ENCODE measurements at places on chromosomes 16 and 17. TPM values are rescaled to one million over a fixed set of nuclear protein-coding genes. Genes with fewer than 3 reads are reported as not detected.

DNA sequence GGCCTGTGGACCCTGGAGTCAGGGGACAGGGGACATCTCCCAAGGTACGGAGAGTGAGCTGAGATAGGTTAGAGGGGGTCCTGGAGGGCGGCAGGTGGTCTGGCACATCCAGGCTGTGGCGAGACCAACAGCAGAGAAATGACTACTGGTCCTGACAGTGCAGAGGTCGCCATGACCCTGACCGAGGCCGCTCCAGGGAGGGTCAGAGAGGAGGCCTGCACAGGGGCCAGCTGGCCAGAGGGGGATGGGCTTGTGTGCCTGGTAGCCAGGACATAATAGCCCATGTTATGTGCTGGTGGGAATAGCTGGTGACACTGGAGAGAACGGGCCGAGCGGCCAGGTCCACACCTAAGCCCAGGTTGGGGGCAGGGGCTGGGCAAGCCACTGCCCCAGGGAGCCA is 40.6 kb upstream of the ZC3H18 start:
- DNase-seq = no peak

- DNase-seq = no peak
These were observed 12.7 kb downstream of the LIG3 start for GRCh38 chr17:34993031-34993430.

FSCN2 gene
- 0.63 TPM for total RNA-seq

DNA sequence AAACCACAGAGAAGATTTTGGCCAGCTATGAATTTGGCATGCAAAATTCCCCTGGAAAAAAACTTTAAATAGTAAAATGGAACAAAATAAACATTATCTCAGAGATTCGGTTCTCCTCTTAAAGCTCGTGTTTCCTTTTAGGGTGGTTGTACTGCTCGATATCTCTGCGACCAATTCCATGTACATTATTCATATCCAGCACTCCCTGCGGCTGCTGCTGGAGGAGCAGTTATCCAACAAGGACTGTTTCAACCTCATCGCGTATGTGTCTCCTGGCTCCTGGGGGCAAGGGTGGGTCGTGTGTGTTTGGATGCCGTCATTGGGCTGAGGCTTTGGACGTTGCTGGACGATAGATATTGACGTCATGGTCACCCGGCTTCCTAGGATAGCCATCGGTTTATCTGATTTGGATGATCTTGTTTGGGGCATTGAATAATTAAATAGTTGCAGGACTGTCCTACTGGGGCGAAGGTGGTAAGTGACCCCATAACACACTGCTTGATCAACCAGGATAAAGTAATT is 33.8 kb downstream of the VWA3A start:
- DNase-seq = no peak

DNA sequence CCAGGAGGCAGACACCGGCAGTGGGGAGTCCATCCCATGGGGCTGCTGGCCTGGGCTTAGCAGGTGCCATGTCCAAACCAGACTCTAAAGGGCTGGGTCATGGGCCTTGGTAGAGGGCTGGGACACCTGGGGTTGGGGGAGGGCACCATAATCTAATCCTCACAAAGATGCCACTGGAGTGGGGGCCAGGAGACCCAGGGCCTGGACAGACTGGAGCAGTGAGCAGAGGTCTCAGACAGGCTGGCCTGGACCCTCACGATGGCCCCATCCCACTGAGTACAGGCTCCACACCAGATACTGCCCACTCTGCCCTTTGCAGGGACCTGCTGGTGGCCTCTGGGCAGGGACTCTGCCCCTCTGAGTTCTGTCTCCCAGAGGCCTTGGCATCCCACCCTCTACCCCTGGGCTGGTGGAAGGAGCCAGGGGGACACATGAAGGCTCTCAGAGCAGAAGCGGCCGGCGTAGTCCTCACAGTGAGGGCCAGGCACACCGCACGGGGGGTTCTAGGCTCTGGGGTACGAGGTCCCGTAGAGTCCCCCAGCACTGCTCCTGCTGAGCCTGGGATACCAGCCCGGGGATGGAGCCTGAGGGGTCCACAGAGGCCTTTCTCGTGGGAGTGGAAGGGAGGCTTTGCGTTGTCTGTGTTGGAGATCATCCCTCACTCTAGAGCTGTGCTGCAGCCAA is 10.0 kb upstream of the SRRM2 start:
- DNase-seq = no peak

OTOA gene
- 0.07 TPM for total RNA-seq

GRCh38 chr16:84048270-84048669 is 5.7 kb upstream of the SLC38A8 start:
- no peak for DNase-seq

DNA sequence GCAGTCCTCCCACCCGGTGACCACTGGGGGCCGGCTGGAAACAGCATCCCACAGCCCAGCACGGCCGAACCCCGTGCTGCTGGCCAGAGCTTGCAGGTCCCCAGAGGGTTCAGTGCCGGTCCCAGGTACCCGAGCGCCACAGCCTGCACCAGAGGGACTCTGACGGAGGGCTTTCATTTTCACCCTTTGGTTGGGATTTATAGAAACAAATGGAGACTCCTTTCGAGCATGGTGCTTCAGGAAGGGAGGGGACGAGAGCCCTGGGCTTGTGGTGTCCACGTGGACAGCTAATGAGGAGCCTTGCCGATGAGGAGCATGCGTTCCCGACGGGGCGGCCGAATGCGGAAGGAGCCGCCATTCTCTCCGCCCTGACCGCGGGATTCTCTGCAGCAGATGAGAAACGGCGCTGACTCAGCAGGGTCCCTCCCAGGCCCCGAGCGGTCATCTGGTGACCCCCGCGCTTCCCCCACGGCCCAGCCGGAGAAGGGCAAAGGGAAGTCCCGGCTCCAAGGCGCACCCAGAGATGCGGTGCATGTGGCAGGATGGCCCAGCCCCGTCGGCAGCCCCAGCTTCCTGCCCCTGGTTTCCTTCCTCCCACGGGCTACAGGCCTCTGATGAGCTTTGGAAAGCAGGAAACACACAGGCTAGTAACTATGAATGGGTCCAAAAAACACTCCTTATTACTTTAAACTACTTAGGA is 9.8 kb downstream of the SLC38A10 start:
- DNase-seq = no peak

DNA sequence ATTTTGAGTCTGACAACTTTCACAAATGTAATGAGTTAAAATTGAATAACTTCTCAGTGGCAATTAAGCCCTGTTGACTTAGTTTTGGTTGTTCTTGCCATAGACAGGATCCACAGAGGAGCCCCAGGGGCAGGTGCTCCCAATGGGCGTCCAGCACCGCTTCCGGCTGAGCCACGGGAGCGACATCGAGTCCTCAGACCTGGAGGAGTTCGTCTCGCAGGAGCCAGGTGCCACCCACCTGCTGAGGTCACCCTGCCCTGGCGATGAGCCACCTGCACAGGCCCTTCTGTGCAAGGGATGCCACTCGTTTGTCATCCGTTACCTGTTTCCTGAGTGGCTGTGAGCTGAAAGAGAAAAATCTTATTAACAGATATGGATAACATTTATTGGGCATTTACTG is 10.7 kb downstream of the CCDC40 start:
- DNase-seq = no peak

All from Karpas-422 (cell line).